ENCODE measurements at places on chromosomes 13 and 19.

- no peak for DNase-seq
Observed at GRCh38 chr19:22609630-22610029, 24.5 kb upstream of the ZNF492 start.

DNA sequence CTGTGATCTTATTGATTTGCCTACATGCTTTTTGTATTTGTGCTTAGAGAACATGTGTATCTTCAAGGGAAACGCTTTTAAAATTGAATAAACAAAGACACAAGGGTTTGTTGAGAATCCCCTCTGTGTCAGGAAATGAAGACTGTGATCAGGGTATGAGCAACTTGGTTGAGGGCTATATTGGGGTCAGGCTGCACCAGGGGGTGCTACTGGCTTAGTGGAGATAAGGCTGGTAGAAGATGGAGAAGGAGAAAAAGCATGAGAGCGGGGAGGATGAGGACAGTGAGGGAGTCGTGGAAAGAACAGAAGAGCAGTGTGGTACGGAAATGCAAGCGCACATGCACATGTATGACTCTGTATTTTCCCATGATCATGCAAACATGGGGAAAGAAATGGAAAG lies 201.6 kb downstream of the MTUS2 start:
- no peak for DNase-seq

DNA sequence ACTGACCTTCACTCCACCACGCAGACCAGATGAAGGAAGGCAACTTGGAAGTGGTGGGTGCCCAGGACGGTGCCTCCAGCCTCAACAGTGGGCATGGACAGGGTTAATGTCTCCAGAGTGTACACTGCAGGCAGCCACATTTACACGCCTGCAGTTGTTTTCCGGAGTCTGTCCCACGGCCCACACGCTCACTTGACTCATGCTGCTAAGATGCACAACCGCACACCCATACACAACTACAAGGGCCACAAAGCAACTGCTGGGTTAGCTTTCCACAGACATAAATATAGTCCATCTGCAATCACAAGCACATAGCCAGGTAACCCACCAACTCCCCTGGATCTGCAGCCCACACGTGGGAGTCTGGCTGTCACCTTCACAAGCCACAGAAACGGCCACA lies 12.6 kb upstream of the AXL start:
- no peak for DNase-seq

GRCh38 chr19:18776736-18777135 lies 14.4 kb downstream of the COMP start:
- no peak for DNase-seq

DNA sequence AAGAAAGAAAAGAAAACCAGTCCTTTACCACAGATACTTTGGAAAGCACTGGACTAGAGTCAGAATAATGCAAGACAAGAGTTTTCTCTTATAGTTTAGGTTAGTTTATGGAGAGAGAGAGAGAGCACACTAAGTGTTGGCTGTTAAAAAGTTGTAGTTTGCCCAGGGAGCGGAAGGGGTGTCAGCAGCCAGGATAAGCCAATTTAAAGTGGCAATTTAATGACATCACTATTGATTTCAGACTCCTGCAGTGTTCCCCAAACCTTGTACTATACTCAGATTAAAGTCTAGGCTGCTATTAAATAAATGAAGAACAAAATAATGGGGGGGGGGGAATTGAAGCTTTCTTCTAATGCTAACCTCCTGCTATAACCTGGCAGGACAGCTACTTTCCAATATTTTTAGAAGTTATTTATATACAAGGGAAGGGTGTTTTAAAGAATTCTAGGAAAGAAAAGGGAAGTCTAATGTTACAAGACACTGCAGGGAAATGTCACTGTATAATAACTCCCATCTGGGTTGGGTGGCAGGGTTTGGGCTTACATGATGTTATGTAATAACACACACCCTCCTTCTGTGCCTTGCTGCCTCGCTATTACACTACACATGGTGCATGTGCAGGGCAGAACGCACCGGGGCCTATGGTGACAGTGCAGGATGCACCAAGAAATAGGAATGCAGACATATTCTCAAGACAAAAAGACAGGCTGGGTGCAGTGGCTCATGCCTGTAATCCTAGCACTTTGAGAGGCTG lies 19.9 kb downstream of the TPT1 start:
- DNase-seq = no peak

- DNase-seq = no peak
Observed at GRCh38 chr13:38687246-38688229, 661 bp downstream of the FREM2 start.

All from HuH-7.5 (cell line).